Activated naive CD8-positive, alpha-beta T cell treated with anti-CD3 and anti-CD28 coated beads for 36 hours (primary cell): ENCODE measurements at places on chromosomes 13 and 19. TPM values are rescaled to one million over a fixed set of nuclear protein-coding genes. Genes with fewer than 3 reads are reported as not detected.

The C19orf33 gene
- total RNA-seq, result not detected

The CD79A gene
- 32.2 TPM for total RNA-seq

The ZNF85 gene
- total RNA-seq, result 20.6 TPM

The ZNF235 gene
- total RNA-seq, result 4.7 TPM

The CEACAM4 gene
- total RNA-seq, result not detected

The ZNF486 gene
- total RNA-seq, result 15.4 TPM

The TEX26 gene
- total RNA-seq, result not detected

The NTF4 gene
- not detected for total RNA-seq

The NKPD1 gene
- total RNA-seq, result 0.24 TPM

The PGLYRP2 gene
- not detected for total RNA-seq

The FAM32A gene
- total RNA-seq, result 66.3 TPM

The ZNF813 gene
- 8.6 TPM for total RNA-seq

The ATP4B gene
- not detected for total RNA-seq

The ZNF726 gene
- 17.5 TPM for total RNA-seq

The SYCN gene
- not detected for total RNA-seq

The SUGP2 gene
- 81.8 TPM for total RNA-seq

The TPGS1 gene
- total RNA-seq, result 9.3 TPM

The PSG11 gene
- not detected for total RNA-seq

The RETN gene
- not detected for total RNA-seq

The KRTDAP gene
- not detected for total RNA-seq

The AMER2 gene
- total RNA-seq, result not detected

The TUBB4A gene
- total RNA-seq, result 7.8 TPM

The CLEC4M gene
- not detected for total RNA-seq

The TRAPPC5 gene
- 83.3 TPM for total RNA-seq

The GAPDHS gene
- total RNA-seq, result not detected

The PABPC3 gene
- 1.3 TPM for total RNA-seq

The SYT5 gene
- total RNA-seq, result not detected

The OR7A5 gene
- not detected for total RNA-seq

The LILRA2 gene
- not detected for total RNA-seq

The IGSF23 gene
- not detected for total RNA-seq

The CEACAM8 gene
- not detected for total RNA-seq

The ZNF506 gene
- 31.5 TPM for total RNA-seq

The PCDH8 gene
- total RNA-seq, result not detected

The SMAD9 gene
- total RNA-seq, result 0.54 TPM

The CGB5 gene
- total RNA-seq, result not detected

The ATP8B3 gene
- total RNA-seq, result 2.3 TPM

The GPATCH1 gene
- total RNA-seq, result 10.6 TPM

The TMEM221 gene
- total RNA-seq, result not detected

The FLT3 gene
- total RNA-seq, result 0.19 TPM

The PRODH2 gene
- total RNA-seq, result not detected

The KL gene
- total RNA-seq, result 0.50 TPM

The SMIM7 gene
- total RNA-seq, result 59.2 TPM

The IGFL3 gene
- not detected for total RNA-seq

The TYROBP gene
- total RNA-seq, result not detected

The MAP4K1 gene
- 169 TPM for total RNA-seq

The CATSPERD gene
- not detected for total RNA-seq

The COPE gene
- 174 TPM for total RNA-seq

The MYO1F gene
- 4.5 TPM for total RNA-seq

The MKNK2 gene
- total RNA-seq, result 232 TPM

The PDX1 gene
- total RNA-seq, result not detected

The FSD1 gene
- total RNA-seq, result 21.0 TPM

The TMEM38A gene
- total RNA-seq, result 1.2 TPM

The TMIGD2 gene
- total RNA-seq, result 12.6 TPM

The GSX1 gene
- total RNA-seq, result not detected
